ENCODE measurements at places on chromosomes 7 and 10. TPM values are rescaled to one million over a fixed set of nuclear protein-coding genes. Genes with fewer than 3 reads are reported as not detected.

Gene CDH23
- polyA plus RNA-seq, result 8.7 TPM

Gene PPP1R3A
- polyA plus RNA-seq, result 1.6 TPM

Gene MEST
- polyA plus RNA-seq, result 153 TPM

Gene OR2A5
- not detected for polyA plus RNA-seq

Gene MEOX2
- polyA plus RNA-seq, result not detected

Gene CALN1
- polyA plus RNA-seq, result 7.8 TPM

Gene COL28A1
- 1.4 TPM for polyA plus RNA-seq

Gene PDZD8
- 17.1 TPM for polyA plus RNA-seq

Gene DMBT1
- not detected for polyA plus RNA-seq

Data from neural cell (in vitro differentiated cells).